Central memory CD8-positive, alpha-beta T cell (primary cell): ENCODE measurements at places on chromosomes 4 and X.

DNA sequence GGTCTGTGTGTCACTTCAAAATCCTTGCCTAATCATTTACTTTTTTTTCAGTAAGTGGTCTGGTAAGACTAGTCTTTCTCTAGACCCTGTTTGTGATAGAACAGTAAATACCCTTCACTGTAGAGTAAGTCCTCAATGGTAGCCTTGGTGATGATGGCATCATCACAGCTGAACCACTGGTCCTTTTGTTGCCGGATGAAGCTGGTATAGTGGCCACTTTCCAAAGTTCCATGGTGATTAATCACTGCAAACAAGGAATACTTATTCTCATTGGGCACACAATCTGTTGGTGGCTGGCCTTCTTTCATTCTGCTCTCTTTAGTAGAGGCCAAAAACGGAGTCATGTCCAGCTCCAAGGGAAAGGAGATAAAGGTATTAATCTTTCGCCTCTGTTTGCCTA lies 2.9 kb downstream of the USP51 start:
- no peak for DNase-seq
- H3K4me3 ChIP-seq, result no peak overlapping the region
- no peaks in the 10 kb centered on the region for H3K27me3 ChIP-seq
- H3K27ac ChIP-seq, result no peak overlapping the region
- peaks cover 14% of the 10 kb centered on the region for H3K4me1 ChIP-seq

GRCh38 chr4:8321771-8322170 lies 52.2 kb downstream of the HTRA3 start:
- no peak for DNase-seq
- H3K4me1 ChIP-seq, result no peaks in the 10 kb centered on the region
- H3K36me3 ChIP-seq, result no peaks in the 10 kb centered on the region
- H3K27ac ChIP-seq, result no peak overlapping the region
- no peak overlapping the region for H3K4me3 ChIP-seq
- no peaks in the 10 kb centered on the region for H3K27me3 ChIP-seq

GRCh38 chrX:7654316-7654715 lies 188.7 kb upstream of the VCX start:
- no peaks in the 10 kb centered on the region for H3K4me1 ChIP-seq
- DNase-seq, result no peak
- H3K27me3 ChIP-seq, result no peaks in the 10 kb centered on the region
- no peaks in the 10 kb centered on the region for H3K36me3 ChIP-seq
- H3K4me3 ChIP-seq, result no peak overlapping the region
- H3K27ac ChIP-seq, result no peak overlapping the region

- no peaks in the 10 kb centered on the region for H3K4me1 ChIP-seq
- H3K27ac ChIP-seq, result no peak overlapping the region
- H3K4me3 ChIP-seq, result no peak overlapping the region
- H3K36me3 ChIP-seq, result no peaks in the 10 kb centered on the region
Observed at GRCh38 chr4:93182722-93183121, 645.8 kb upstream of the ATOH1 start.

GRCh38 chrX:5236096-5236495 lies 992.6 kb downstream of the NLGN4X start:
- H3K4me1 ChIP-seq, result no peaks in the 10 kb centered on the region
- no peak overlapping the region for H3K27ac ChIP-seq
- no peaks in the 10 kb centered on the region for H3K27me3 ChIP-seq
- DNase-seq, result no peak

DNA sequence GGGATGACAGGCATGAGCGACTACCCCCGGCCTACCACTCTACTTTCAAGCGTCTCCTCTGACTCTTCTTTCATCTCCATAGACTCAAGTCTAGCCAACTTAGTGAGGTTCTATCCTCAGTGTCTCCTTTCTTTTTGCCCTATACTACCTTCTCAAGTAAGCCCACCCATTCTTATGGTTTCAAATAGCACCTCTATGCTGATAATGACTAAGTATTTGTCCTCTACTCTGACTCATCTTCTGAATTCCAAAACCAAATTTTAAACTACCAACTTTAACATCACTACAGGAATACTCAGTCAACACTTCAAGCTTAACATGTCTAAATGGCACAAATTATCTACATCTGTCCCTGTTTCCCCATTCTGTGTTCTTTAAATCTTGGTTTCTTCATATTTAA lies 47.8 kb downstream of the ELF2 start:
- no peaks in the 10 kb centered on the region for H3K27me3 ChIP-seq
- H3K36me3 ChIP-seq, result no peaks in the 10 kb centered on the region
- DNase-seq, result no peak
- no peak overlapping the region for H3K4me3 ChIP-seq
- H3K27ac ChIP-seq, result no peak overlapping the region

GRCh38 chrX:36867143-36867542 lies 141.0 kb upstream of the FAM47C start:
- no peak overlapping the region for H3K4me3 ChIP-seq
- no peak for DNase-seq
- H3K27me3 ChIP-seq, result no peaks in the 10 kb centered on the region
- no peaks in the 10 kb centered on the region for H3K36me3 ChIP-seq
- no peak overlapping the region for H3K27ac ChIP-seq
- no peaks in the 10 kb centered on the region for H3K4me1 ChIP-seq

GRCh38 chr4:86508436-86508835 lies 85.7 kb upstream of the PTPN13 start:
- no peaks in the 10 kb centered on the region for H3K4me1 ChIP-seq
- no peak overlapping the region for H3K27ac ChIP-seq
- no peak for DNase-seq
- peaks cover 11% of the 10 kb centered on the region for H3K27me3 ChIP-seq
- H3K4me3 ChIP-seq, result no peak overlapping the region

DNA sequence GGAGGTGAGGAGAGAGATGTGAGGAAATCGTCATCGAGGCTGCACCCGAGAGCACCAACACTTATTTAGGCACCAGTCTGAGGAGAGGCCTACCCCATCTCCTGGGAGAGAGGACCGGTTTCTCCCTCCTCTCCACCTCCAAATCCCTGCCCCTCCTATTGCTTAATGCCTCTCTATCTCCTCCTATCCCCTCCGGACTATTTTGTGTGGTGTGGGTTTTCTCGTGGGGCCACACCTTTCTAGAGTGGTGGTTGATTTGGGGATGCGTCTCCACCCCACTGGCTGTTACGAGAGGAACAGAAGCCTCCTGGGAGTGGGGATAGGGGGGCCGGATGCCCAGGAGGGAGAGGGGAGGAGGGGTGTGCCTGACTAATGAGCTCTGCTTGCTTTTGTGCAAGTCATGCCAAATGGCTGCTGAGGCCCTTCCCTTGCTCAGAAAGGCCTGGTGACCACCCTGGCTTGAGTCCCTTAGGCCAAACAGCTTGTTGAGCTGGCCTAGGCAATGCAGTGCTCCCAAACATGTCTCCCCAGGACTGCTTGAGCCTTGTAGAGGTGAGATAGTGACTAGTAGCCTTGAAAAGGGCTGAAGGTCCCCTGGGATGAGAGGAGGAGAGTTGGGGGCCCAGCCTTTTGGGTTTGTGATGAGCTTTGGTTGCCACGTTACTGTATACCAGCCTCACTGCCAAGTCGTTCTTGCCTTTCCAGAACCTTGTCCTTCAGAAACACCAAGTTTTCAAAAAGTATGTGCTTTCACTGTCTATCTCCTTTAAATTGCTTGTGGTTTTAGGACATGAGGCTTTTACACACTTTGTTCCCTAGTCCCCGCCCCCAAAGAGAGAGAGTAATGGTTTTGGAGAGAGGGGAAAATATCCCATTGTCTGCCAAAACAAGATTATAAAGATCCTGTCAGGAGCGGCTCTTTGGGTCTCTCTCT lies 1.2 kb downstream of the MSN start:
- peaks cover 23% of the 10 kb centered on the region for H3K36me3 ChIP-seq
- H3K4me3 ChIP-seq, result peak overlapping the region; percentile 97
- DNase-seq, result peak; percentile 35
- peak overlapping the region; percentile 91 for H3K27ac ChIP-seq
- no peaks in the 10 kb centered on the region for H3K27me3 ChIP-seq

GRCh38 chr4:122003335-122003734 lies 51.5 kb upstream of the TRPC3 start:
- no peak overlapping the region for H3K27ac ChIP-seq
- no peak overlapping the region for H3K4me3 ChIP-seq
- no peak for DNase-seq

- peaks cover 56% of the 10 kb centered on the region for H3K27me3 ChIP-seq
- H3K4me3 ChIP-seq, result no peak overlapping the region
- no peak for DNase-seq
- no peak overlapping the region for H3K27ac ChIP-seq
Observed at GRCh38 chr4:99458911-99459447, 23.8 kb upstream of the ADH7 start.

GRCh38 chr4:61992351-61992750 lies 792.2 kb downstream of the ADGRL3 start:
- no peak for DNase-seq
- no peak overlapping the region for H3K4me3 ChIP-seq
- no peaks in the 10 kb centered on the region for H3K4me1 ChIP-seq
- no peaks in the 10 kb centered on the region for H3K27me3 ChIP-seq

GRCh38 chr4:93303440-93303839 lies 525.1 kb upstream of the ATOH1 start:
- no peaks in the 10 kb centered on the region for H3K27me3 ChIP-seq
- no peak for DNase-seq
- H3K27ac ChIP-seq, result no peak overlapping the region
- H3K36me3 ChIP-seq, result no peaks in the 10 kb centered on the region
- H3K4me1 ChIP-seq, result no peaks in the 10 kb centered on the region

- no peak overlapping the region for H3K4me3 ChIP-seq
- no peaks in the 10 kb centered on the region for H3K27me3 ChIP-seq
- peaks cover 6% of the 10 kb centered on the region for H3K36me3 ChIP-seq
- no peak overlapping the region for H3K27ac ChIP-seq
- no peak for DNase-seq
- peaks cover 5% of the 10 kb centered on the region for H3K4me1 ChIP-seq
Observed at GRCh38 chr4:86957215-86957614, 22.4 kb downstream of the AFF1 start.

GRCh38 chr4:42636645-42636949 lies 20.3 kb downstream of the ATP8A1 start:
- no peak for DNase-seq
- H3K27me3 ChIP-seq, result no peaks in the 10 kb centered on the region
- peak overlapping the region; percentile 11 for H3K4me3 ChIP-seq
- H3K27ac ChIP-seq, result peak overlapping the region; percentile 45
- H3K36me3 ChIP-seq, result peaks cover 7% of the 10 kb centered on the region
- peaks cover 78% of the 10 kb centered on the region for H3K4me1 ChIP-seq
